ENCODE measurements at places on chromosomes 7 and 10.

DNA sequence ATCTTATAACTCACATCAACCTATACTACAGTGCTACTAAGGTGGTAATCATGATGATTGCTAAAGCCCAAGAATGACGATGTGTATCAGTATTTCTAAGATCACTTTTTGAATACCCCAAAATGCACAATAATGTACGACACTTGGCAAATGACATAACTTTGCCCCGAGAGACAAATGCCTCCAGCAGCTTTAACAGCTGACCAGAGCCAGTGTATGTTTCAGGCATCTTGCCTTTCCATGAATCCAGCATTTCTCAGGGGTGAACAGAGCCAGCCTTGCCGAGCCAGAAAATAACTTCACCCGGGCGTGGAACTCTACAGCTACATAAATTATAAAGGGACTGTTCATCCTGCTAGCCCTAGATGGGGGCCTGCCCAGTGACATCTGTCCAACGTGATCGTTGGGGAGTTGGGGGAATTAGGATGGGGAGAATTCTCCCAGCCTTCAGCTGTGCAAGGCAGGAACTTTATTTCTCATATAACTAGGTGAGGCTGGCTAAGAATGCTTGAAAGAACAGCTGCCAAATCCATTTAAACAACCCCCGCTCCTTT is 1.8 kb downstream of the IGFBP3 start:
- no peak for DNase-seq

DNA sequence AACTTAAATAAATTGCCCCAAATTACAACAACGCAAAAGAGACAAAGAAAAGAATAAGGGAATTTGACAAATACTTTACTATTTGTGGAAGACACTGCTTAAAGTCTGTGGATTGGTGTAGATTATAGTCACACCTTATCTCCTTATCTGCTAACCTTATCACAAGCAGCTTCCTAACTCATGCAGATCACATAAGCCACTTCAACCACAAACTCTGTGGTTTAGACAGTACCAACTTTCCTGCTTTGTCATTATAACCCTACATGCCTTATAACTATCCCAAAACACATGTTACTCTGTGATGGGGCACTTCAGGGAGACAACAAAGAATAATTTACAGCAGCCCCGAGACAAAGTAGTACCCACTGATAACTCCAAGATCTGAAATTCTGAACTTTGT is 41.5 kb upstream of the PPP3CB start:
- no peak for DNase-seq

- no peak for DNase-seq
Observed at GRCh38 chr10:91879515-91880170, 29.6 kb downstream of the FGFBP3 start.

- DNase-seq: no peak
Observed at GRCh38 chr10:110218632-110219031, 11.2 kb downstream of the MXI1 start.

GRCh38 chr7:36752026-36752711 is 27.9 kb upstream of the AOAH start:
- no peak for DNase-seq

DNA sequence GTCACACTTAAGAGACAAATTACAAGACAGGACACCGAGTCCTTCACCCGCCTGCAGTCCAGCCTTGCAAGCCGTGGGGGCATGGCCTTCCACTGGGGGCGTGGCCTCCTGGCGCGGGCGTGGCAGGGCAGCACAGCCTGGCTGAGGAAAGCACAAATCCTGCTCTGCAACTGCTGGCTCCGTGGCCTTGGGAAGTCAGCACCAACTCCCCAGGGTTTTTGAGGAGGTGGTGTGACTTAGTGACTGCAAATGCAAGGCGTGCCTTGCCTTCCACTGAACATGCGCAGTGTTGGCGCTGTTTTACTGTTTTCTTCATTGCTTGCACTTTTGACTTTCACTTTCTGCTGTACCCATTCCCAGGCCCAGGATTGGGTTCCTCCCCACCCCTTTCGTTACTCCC is 12.9 kb upstream of the BMS1 start:
- no peak for DNase-seq
